ENCODE measurements at places on chromosomes 3 and 15.

DNA sequence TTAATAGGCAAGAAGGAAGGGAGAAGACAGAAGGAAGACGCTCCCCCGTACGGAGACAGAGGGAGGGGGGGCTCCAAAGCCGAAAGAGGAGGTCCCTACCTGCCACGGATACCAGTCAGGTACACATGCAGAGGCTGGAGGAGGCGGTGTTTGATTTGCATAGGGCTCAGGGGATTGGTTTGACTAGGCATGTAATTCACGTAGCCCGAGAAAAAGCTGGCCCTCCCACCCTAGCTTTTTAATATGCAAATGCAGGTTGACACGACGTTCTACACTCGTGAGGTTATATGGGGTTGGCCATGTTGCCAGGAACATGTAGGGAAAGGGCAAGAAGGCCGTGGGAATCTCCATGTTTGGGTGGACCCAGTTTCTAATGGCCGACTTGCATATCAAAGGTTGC lies 29.8 kb downstream of the ZNF592 start:
- no peak for DNase-seq

DNA sequence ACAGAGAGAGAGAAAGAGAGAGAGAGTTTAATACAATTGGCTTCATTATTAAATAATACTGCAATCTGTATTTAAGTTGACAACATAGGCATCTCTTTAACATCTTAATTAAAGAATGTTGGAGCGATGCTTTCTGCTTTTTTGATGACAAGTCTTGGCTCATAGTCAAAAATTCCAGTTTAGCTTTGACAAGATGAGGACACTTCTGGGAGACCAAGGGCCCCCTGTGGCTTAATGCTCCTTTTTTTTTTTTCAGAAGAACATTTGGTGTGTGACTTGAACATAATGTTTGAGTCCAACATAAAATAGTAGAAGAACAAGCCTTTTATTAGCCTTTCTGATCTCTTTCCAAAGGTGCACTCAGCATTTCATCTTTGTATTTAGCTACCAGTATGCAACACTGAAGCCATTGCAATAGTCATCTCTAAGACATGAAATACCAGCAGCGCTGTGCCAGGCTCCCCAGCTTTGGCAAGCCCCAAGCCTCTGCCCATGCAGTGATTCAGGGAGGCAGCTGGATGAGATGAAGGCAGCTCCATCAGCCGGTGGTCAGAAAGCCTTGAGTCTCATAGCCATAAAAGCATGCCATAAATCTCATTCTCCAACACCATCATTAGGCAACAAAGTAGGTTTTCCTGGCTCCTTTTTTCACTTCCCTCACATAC lies 349.4 kb upstream of the SEMA6D start:
- no peak for DNase-seq

- no peak for DNase-seq
These were observed 9.8 kb upstream of the VIPR1 start for GRCh38 chr3:42492508-42493080.

- DNase-seq: no peak
These were observed 14.4 kb upstream of the ZBTB38 start for GRCh38 chr3:141353652-141354495.

DNA sequence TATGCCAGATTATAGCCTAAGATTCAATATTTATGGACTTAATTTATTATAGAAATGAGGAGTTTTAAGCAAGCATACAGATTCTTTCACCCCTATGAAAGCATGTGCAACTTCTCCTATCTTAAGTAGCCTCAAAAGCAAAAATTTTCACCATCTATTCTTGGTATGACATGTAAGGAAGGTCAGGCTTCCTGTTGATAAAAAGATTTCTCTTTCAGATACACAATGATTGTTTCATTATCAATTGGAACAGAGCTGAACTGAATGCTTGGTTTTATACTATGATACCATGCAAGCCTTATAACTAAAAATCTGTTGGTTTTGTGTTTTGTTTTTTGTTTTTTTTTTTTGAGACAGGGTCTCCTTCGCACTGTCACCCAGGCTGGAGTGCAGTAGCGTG lies 3.9 kb downstream of the GRK7 start:
- DNase-seq: no peak

GRCh38 chr3:14158370-14158769 lies 20.0 kb downstream of the XPC start:
- no peak for DNase-seq
